ENCODE measurements at places on chromosomes 11 and 22. TPM values are rescaled to one million over a fixed set of nuclear protein-coding genes. Genes with fewer than 3 reads are reported as not detected.

The PRG2 gene
- 0.18 TPM for total RNA-seq

DNA sequence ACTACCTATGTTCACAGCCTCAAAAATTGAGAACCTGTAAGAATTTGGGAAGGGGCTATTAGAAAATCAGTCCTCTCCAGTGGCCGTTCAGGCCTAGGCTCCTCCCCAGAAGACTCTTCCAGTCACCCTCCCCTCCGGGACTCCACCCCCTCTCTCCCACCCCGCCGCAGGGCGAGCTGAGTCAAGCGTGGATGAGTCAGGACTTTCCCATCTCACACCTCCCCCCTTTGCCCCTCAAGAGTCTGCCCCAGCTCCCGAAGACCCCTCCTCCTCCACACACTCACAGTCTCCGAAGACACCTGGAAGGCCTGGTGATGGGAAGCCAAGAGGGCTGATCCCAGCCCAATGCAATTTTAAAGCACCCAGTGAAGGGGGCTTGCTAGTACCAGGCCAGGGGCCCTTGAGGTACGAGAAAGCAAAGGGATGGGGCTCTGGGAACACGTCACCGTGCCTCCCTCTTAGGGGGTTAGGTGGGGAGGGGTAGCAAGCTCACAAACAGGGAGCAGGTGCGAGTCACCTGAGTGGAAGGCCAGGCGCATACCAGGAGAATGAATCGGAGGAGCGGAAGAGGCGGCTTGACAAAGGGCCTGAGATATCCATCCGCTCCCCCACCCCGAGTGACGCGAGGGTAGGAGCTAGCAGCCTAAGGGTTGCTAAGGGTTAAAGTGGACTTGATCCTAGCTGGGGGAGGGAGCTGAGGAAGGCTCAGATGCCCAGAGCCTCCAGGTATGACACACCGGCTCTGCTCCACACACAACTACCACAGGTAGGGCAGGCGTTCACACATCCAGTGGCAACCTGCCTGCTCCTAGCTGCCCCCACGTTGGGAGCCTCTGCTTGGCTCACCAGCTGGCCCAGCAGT lies 13.6 kb downstream of the BCL9L start:
- H3K36me3 ChIP-seq: peaks cover 12% of the 10 kb centered on the region
- peak; percentile 39 for DNase-seq
- H3K4me1 ChIP-seq: peaks cover 62% of the 10 kb centered on the region
- H3K4me3 ChIP-seq: peak overlapping the region; percentile 24
- peak overlapping the region; percentile 88 for H3K27ac ChIP-seq
- H3K27me3 ChIP-seq: no peaks in the 10 kb centered on the region

- H3K27me3 ChIP-seq: no peaks in the 10 kb centered on the region
- peaks cover 43% of the 10 kb centered on the region for H3K4me1 ChIP-seq
- H3K27ac ChIP-seq: peak overlapping the region; percentile 92
- peak overlapping the region; percentile 98 for H3K4me3 ChIP-seq
Measured at GRCh38 chr22:37484480-37485394, 1.4 kb downstream of the MFNG start.

DNA sequence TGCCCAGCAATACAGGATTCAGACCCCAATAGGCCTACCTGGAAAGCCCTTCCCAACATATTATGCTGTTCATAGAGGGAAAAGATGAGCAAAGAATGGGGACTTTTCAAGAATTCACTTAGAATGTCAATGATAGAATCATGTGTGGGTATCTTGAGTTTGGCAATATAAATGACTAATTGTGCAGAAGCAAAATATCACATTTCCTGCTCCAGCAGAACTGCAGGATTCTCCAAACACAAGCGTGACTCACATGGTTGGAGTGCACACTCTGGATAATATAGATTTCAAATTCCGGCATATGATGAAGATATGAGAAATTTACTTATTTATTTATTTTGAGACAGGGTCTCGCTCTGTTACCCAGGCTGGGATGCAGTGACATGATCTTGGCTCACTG lies 12.5 kb upstream of the APOL5 start:
- no peaks in the 10 kb centered on the region for H3K4me1 ChIP-seq

GRCh38 chr22:20139391-20140106 lies 7.9 kb downstream of the ZDHHC8 start:
- no peaks in the 10 kb centered on the region for H3K36me3 ChIP-seq
- H3K27ac ChIP-seq: no peak overlapping the region
- H3K27me3 ChIP-seq: no peaks in the 10 kb centered on the region
- DNase-seq: no peak
- no peak overlapping the region for H3K4me3 ChIP-seq
- H3K4me1 ChIP-seq: peaks cover 2% of the 10 kb centered on the region

Data from activated T-helper 2 cell treated with anti-CD3 and anti-CD28 coated beads, Interferon-gamma antibody, Interleukin-2, Interleukin-4, amounts not matched to agents 10 μg/mL and 5 μg/mL and 100 μg/mL, durations not matched to agents 14 hours and 24 hours and 36 hours (primary cell).